ENCODE measurements at places on chromosomes 11 and 22. TPM values are rescaled to one million over a fixed set of nuclear protein-coding genes. Genes with fewer than 3 reads are reported as not detected.
A peak's percentile ranks its signal among the peaks of the same experiment; 100 is the strongest.

The NRGN gene
- total RNA-seq = 4.0 TPM

The APOL5 gene
- not detected for total RNA-seq

The TRPC6 gene
- total RNA-seq = 2.6 TPM

The MDK gene
- total RNA-seq = 13.9 TPM

The TYMP gene
- 165 TPM for total RNA-seq

The CASP5 gene
- total RNA-seq = 0.29 TPM

The GPR137 gene
- 19.9 TPM for total RNA-seq

- DNase-seq = no peak
Measured at GRCh38 chr11:76035020-76035419, 171.3 kb downstream of the WNT11 start.

DNA sequence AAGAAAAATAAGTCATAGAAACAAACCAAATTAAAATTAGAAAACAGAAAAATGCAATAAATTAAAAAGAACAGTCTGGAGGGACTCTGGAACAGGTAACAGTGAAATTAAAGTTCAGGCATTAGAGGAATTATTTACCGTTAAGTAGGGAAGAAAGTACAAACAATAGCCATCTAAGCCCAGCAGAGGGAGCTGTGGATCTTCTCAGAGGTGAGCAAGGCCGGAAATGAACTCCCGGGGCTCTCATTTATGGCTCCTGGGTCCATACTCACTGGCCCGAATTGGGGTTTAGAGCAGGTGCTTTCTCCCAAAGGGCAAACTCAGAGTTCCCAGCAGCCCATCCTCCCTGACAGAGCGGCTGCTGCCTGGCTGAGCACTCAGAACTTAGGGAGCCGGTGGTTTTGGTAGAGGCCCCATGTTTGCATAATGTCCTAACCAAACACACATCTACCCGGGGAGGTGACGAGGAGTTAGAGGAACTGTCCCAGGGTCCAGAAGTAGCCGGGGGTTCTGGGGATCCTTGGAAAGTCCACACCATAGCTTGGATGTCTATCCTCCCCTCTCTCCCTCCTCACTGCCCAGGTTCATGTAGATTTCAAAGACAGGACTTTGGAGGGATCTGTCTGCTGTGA, 87.8 kb upstream of the VPREB1 start:
- DNase-seq = no peak

GRCh38 chr11:82494988-82495432, 238.7 kb downstream of the FAM181B start:
- no peak for DNase-seq

DNA sequence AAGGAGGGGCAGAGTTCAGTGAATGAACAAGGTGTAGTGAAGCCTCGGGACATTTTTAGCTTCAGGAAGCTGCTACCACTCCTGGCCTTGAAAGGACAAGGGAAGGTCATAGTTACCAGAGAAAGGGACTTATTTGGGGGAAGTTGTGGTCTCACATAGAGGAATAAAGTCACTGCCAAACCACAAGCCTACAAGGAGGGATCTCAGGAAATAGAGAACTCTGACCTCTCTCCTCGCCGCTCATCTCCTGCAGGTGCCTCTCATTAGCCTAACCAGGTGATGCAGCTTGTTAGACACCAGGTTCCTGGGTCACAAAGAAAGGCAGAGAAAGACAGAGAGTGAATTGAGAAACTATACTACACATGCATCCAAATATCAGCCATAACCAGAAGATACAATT, 14.3 kb upstream of the TOLLIP start:
- no peak for DNase-seq

DNA sequence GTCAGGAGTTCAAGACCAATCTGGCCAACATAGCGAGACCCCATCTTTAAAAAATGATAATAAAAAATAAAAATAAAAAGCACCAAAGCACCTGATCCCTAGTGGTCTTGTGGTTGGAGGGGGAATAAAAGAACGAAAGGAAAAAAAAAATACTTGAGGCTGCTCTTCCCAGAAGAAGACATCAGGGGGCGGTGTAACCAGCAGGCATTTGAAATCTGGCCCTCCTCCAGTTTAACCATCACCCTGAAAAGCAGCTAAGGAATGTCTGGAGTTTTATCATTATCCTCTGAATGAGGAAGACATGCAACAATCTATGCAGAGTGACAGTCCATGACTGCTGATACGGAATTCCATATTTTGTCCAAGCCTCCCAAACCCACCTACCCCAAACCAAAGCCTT, 5.6 kb upstream of the KCTD17 start:
- DNase-seq = no peak

DNA sequence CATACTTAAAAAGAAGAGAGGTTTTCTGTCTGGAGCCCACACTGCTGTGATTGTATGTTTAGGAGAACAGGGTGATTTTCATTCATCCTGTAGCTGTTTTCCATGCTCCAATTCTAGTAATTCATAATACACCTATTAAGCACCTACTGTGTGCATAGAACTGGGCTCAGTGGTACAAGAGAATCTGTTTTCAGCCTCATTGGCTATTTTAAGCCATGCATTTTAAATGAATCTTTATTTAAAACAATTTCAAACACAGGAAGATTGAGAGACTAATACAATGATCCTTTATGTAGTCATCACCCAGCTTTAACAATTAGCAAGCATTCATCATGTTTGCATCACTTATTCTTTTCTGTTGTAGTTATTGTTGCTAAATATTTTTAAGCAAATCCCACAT, 86.2 kb downstream of the BDNF start:
- no peak for DNase-seq

DNA sequence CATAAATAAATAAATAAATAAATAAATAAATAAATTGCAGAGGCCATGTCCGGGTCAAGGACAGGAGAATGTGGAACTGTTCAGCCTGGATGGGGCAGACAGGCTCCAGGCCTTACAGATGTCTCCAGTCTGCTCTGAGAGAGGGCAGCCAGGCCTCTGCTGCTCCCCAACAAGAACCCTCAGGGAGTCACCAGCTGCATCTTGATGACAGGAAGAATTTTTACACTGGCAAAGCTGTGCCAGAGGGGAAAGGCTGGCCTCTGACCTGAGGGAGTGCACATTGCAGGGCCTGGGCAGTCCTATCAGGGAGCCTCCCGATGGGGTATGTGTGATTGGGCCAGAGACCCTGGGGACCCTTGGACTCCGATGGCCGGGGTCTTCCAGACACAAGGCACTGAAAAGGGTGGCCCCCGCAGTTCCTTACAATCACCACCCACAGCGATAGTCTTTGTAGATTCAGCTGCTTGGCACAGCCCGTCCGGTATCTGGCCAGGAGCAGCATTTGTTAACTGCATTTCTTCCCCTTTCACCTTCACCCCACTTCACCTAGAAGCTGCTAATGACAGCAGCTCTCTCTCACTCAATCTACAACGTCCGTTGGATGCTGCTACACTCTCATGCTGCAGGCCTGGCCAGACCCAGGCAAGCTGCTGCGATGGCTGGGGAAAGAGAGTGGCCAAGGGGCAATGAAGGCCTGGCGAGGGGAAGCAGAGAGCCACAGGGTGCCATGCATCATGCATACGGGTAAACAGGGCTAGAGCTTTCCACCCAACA, 8.1 kb downstream of the MOGAT2 start:
- no peak for DNase-seq

DNA sequence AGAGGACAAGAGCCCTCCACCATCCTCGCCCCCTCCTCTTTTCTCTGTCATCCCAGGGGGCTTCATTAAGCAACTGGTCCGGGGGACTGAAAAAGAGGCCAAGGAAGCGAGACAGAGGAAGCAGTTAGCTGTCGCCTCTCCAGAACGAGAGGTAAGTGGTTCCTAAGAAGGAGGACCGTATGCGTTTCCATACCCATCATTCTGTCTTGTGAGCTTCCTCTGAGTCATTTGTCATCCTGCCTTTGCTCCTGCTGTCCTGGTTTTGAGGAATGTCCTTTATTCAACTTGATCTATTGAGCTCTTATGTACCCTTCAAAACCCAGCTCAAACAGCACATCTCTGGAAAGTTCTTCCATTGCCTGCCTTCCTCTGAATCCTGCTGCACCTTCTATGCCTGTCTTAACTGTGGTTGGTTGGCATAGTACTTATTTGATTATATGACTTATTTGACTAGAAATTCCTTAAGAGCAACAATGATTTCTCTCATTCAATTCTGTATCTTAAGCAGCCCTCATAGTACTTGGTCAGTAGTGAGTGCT, 21.3 kb downstream of the MYO18B start:
- no peak for DNase-seq

DNA sequence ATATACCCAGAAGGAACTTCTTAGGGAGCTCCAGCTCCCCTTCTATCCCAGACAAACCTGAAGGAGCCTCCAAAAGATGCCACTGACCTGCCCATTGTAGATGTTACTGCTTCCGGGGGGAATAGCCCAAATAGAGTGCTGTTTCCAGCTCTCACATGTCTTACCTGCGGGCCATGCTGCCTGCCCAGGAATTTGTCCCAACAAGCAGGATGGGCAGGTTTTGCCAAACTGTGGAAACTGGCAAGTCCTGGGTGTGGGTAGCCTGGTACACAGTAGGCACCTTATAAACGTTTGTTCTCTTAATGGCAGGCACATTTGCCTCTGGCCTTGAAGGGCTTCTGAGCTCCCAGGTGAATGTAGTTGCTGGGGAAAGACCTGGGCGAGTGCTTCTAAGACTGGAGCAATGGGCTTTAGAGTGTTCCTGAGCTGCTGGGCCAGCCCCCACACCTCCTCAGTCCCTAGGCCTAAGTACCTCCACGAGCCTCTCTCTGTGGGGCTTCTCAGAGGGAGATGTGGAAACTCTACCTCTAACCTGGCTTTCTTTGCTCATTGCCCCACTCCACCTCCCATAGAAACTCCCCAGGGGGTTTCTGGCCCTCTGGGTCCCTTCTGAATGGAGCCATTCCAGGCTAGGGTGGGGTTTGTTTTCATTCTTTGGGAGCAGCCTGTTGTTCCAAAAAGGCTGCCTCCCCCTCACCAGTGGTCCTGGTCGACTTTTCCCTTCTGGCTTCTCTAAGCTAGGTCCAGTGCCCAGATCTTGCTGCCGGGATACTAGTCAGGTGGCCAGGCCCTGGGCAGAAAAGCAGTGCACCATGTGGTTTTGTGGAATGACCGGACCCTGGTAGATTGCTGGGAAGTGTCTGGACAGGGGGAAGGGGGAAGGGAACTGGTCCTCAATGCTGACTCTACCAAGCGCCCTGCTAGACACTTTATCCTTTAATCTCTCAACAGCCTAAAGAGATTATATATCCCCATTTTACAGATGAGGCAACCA, 37.2 kb downstream of the LIMK2 start:
- DNase-seq = no peak

DNA sequence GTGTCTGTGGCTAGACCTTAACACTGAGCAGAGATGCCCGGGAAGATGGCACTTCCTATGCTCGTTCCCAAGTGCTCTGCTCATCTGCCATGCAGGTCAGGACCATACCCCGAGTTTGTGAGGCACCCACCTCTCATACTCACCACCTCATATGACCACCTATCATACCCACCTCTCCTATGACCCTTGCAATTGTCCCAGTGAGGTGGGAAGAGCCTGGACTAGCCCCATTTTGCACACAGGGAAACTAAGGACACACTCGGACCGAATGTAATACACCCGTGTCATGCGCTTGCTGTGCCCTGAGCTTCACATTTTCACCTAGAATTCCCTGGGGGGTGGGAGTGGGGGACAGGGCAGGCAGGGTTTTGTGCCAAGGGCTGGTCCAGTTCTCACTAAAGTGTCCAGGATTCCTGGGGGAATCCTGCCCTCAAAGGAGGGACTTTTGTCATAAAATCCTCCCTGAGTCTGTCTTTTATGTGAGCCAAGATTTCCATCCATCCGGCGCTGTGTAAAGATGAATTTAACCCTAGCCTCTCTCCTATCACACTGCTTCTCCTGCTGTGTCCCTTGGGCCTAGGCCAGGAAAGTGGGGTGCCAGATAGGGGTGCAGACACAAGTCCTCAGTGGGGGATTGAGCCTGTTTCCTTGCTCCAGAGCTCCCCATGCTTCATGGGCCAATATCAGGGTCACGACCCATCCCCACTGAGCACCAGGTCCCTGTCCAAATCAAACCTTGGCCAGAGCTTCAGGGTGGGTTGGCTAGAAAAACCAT, 20.0 kb downstream of the TPBGL start:
- peak; percentile 39 for DNase-seq

- no peak for DNase-seq
Measured at GRCh38 chr22:46976143-46976542, 213.7 kb downstream of the TBC1D22A start.

GRCh38 chr11:18230859-18231258, 5.7 kb downstream of the SAA4 start:
- DNase-seq = no peak

- peak; percentile 71 for DNase-seq
Measured at GRCh38 chr11:73158356-73159051, 16.4 kb upstream of the FCHSD2 start.

DNA sequence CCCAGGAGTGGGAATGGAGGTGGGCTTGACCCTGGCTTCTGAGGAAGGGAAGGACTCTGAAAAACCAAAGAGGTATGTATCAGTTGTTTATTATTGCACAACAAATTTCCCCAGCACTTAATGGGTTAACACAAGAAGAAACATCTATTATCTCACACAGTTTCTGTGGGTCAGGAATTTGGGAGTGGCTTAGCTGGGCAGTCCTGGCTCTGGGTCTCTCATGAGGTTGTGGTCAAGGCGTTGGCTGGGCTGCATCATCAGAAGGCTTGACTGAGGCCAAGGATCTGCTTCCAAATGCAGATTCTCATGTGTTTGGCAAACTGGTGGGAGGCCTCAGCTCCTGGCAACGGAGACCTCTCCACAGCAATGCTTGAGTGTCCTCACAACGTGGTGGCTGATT, 17.5 kb upstream of the SMIM38 start:
- no peak for DNase-seq

DNA sequence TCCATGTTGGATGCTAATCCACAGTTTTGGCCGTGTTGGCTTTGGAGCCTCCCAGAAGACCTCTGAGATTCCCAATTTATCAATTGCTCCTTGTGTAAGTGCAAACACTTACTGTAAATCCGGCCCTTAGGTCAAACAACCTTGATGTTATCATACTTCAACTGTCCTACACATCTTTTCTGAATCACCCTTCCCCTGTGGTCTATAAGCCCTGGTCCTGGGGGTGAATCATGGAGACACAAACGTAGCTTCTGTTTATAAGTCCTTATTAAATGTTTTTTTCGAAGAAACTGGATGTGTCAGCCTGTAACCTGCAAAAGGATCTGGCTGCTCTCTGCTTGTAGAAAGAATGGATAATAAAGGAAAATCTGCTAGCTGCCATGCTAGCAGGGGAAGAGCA, 1.7 kb upstream of the IL10RA start:
- peak; percentile 2 for DNase-seq

DNA sequence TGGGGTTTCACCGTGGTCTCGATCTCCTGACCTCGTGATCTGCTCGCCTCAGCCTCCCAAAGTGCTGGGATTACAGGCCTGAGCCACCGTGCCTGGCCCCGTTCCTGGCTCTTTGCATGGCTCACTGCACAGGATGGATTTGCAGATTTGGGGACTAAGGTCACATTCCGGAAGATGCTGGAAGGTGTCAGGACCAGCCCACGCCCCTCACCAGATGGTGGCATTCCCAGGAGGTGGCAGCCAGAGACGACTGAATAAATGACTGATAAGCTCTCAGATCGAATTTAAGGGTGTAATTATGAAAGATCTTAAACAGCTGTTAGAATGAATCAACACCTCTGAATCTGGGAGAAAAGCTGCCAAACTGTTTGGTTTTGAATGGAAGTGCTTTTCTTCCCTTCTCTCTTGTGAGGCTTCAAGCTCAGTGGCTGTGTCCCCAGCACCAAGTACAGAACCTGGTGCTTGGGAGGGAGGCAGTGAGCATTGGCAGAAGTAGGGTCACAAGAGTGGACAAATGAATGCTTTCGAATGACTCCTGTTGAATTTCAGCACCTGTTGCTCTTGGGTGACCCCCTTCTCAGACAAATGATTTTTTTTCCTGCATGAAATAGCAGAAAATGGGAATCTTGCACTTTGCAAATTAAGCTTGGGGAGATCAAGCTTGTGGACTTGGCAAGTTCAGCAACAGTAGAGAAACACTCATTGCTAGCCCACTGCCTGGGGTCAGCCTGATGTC, 69.6 kb downstream of the KIAA1671 start:
- no peak for DNase-seq

Measured in mesenteric fat pad (tissue), 1 donor.